ENCODE measurements at places on chromosomes 16 and 17.

DNA sequence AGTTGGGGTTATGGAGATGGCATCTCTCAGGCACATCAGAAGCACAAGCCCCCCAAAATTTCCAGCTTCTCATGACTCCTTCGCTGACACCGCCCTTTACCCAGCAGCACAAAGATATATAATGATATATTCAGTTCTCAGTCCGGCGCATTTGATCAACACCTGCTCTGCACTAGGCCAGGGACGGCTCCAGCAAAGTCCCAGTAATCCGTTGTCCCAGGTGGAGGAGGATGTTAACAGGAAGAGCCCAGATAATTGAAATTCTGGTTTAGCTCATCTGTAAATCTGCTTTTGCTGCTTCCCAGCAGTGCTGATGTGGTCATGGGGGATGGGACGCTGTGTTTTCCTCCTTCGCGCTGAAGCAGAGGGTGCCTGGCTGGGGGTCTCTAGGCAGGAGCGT lies 131.5 kb downstream of the OR1D5 start:
- no peak for DNase-seq

- DNase-seq = no peak
These were observed 1.0 kb upstream of the MPDU1 start for GRCh38 chr17:7582396-7583252.

DNA sequence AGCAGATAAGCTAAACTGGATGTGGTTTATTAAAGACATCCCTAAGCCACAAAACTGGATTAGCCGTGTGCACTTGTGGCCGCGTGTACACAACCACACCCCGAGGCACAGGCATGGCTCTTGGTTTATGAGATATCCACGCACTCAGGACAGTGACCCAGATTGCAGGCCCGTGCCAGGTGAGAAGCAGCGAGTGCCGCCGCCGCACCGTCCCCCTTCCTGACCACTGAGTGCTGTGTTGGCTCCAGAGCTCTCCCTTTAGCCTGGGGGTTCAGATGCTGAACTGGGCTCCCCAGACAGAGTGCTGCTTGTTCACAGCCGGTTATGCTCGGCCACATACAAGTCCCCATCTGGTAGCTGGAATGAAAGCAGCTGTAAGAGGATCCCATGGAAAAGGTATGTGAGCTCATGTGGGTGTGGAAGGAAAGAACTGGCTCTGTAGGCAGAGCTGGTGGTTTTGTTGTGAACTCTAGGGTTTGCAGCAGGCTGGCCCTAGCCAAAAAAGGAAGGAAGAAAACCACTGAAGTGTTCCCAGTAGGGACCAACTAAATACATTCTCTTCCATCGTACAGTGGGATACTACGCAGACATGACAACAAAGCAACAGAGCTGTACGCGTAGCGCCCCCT lies 29.5 kb downstream of the KNOP1 start:
- DNase-seq = no peak

GRCh38 chr16:22843122-22843521 lies 29.2 kb downstream of the HS3ST2 start:
- DNase-seq = no peak

- DNase-seq = no peak
These were observed 601 bp downstream of the JMJD8 start for GRCh38 chr16:683396-684070.

DNA sequence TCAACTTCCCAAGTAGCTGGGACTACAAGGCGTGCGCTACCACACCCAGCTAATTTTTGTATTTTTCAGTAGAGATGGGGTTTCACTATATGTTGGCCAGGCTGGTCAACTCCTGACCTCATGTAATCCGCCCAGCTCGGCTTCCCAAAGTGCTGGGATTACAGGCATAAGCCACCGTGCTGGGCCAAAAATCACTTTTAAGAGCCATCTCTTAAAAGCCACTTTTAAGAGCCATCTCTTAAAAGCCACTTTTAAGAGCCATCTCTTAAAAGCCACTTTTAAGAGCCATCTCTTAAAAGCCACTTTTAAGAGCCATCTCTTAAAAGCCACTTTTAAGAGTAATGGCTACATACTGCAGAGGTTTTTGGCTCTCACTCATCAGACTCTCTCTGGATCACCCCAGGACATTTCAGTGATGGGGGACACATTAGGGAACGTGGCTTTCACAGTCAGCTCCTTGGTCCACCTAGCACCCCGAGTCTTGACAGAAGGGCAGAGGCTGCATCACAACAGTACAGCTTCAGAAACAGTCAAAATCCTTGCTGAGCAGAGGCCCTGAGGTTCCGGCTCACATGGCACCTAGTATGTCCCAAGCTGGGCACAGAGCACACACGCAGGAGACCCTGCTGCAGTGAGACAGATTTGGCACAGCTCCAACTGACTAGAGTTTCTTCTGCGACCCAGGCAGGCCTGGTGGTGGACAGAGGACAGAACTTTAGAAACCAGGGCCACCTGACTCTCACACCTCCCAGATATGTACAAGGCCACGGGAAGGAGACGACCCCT lies 23.6 kb downstream of the RANBP10 start:
- DNase-seq = no peak

DNA sequence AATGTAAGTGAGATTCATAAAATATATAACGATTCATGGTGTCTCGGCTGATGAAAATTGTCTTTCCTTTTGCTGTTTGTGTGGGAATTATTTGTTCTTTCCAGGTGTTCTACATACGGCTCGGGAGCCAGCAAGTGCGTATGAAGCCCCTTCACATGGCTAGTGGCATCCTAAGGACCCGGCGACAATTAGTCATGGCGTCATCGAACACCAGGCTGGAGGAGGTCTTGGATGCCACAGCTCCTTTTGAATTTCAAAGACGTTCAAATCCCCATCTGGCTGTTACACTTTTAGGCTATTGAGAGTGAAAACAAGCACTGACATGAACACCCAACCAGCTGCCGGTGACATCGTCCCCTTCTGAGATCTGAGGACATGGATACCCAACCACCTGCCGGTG lies 397.7 kb upstream of the TNRC6C start:
- no peak for DNase-seq

All from fibroblast of skin of back (primary cell).